Left colon (tissue), 2 donors: ENCODE measurements at places on chromosomes 11 and 22. TPM values are rescaled to one million over a fixed set of nuclear protein-coding genes. Genes with fewer than 3 reads are reported as not detected.

GRCh38 chr11:22671751-22672150 lies 5.3 kb downstream of the GAS2 start:
- DNase-seq, result no peak

DNA sequence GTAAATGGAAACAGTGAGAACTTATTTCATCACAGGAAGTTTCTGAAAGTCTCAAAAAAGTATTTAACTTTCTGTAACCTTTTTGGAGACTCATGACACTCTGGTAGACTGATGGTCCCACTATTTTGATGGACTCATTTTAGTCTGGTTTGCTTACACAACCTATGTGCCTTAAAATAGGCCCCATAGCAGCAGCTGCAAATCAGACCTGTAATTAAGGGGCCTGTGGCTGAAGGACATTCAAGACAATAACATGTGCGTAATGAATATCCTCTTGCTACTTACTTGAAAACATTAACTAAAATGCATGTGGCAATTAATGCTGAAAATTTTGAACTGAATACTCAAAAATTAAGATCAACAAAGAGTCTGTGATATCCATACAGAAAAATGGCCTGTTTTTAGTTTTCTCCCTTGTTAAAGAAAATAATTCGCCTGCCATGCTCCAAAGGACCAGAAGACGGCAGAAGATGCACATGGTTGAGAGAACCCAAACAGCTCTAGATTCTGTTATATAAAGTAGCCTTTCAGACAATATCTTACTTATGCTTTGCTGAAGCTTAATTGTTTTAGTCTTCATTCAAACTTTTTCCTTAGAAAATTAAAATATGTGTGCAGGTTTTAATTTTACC lies 568.5 kb downstream of the KCNA4 start:
- no peak for DNase-seq

- no peak for DNase-seq
Measured at GRCh38 chr11:12499071-12499470, 121.7 kb downstream of the PARVA start.

DNA sequence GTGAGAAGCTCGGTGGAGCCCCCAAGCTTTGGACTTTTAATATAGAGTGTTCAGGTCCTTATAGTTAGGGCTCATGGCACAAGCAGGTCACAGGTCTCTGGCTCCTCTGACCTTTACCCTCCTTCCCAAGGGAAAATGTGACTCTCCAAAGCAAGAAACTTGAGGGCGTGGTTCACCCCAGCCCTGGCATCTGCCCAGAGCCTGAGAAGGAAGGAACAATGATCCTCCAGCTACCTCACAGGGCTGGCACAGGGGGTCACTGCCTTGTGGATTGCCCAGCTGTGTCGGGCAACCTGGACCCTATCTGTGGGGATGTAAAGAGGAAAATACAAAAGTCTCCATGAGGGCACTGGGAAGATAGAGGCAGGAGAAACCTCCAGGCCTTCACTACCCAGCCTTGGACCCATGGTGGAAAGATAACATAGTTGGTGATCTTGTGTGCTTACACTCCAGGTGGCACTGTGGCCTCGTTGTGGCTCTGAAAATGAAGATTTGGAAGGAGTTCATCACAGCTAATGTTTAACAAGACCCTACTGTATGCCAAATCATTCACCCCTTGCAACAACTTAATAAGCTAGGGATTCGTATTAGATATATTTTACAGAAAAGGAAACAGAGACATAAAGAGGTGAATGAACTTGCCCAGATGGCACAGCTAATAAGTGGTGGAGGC lies 3.8 kb upstream of the ZNF195 start:
- DNase-seq, result peak; percentile 14

DNA sequence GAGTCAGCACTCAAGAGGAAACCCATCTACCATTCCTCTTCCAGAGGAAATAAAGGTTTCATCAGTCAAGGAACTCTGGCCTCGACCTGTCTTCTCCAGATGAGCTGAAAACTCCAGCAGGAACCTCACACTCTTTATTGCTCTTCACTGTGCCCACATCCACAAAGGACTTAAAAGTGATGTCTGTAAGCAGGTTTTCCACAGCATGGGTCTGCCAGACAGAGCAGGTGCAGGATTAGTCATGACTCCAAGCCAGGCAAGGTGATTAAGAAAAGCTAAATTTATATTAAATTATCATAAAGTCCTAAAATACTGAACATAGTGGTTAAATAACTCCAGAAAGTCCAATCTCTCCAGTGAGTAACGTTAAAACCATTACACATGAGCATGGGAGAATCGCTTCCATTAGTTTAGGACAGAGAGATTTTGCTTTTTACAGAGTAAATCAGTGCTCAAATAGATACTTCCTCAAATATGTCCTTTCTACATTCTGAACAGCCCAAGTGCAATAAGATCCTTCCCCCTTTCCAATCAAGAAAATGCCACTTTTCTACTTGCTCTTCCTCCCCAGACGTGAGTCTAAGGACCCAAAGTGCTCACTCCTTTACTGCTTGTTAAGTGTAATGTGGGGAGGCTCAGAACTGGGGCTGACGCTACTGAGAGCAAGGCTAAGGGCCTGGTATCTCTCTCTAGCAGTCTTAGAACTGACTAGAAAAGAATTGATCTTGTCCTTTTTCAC lies 10.7 kb upstream of the CKAP5 start:
- DNase-seq, result no peak

The ACR gene
- 1.5 TPM for total RNA-seq

- DNase-seq, result no peak
Measured at GRCh38 chr11:70912226-70912840, 340.0 kb downstream of the SHANK2 start.

The AGBL2 gene
- total RNA-seq, result 2.9 TPM

DNA sequence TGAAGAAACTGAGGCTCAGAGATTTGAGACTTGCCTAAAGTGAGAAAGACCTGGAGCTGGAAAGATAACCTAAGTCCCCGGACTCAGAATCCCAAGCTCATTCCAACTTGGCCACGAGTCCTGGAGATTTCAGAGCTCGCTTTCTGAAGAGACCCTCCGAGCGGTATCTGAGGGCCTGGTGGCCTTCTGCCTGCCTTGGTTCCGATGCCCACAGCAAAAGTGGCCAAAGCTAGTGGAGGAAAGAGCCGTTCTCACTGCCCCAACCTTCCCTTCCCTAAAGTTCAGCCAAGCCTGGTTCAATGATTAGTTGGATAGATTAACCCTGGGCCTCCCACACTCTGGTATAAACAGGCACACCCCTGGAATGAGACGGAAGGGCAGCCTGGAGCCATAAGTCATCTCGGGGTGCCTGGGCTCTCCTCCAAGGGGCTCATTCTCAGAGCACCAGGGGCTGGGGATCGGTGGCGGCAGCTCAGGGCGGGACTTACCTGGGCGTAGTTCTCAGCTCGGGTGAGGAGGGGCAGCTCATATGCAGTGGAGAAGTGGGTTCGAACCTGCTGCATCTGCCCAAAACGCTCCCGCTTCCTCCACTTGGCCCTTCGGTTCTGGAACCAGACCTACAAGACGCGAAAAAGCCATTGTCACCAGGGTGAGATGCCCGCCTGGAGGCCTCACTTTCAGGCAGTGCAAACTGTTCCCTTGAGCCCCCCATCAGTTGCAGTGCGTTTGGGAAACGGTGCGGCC lies 42.8 kb downstream of the ALX4 start:
- DNase-seq, result no peak

The NXPE1 gene
- 202 TPM for total RNA-seq

- DNase-seq, result no peak
Measured at GRCh38 chr11:86802601-86803051, 2.3 kb downstream of the PRSS23 start.

The DCDC1 gene
- total RNA-seq, result not detected

- no peak for DNase-seq
Measured at GRCh38 chr22:36419912-36420882, 32.4 kb upstream of the MYH9 start.

DNA sequence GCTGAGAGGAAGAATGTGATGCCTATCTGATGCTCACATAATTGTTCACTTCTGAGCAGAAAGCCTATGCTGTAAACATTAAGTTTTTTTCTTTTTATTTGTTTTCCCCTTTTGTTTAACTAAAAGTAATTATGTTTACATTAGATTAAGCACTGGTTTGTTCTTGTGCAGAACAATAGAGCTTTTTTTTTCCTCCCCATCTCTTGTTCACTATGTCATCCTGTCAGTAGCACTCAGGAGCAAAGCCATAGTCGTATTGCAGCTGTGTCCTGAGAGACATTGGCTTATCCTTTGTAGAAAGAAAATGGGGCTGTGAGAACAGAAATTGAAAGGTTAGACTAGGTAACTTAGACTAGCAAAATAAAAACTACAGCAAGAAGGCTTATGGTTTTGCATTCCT lies 301.8 kb upstream of the RAG2 start:
- no peak for DNase-seq

DNA sequence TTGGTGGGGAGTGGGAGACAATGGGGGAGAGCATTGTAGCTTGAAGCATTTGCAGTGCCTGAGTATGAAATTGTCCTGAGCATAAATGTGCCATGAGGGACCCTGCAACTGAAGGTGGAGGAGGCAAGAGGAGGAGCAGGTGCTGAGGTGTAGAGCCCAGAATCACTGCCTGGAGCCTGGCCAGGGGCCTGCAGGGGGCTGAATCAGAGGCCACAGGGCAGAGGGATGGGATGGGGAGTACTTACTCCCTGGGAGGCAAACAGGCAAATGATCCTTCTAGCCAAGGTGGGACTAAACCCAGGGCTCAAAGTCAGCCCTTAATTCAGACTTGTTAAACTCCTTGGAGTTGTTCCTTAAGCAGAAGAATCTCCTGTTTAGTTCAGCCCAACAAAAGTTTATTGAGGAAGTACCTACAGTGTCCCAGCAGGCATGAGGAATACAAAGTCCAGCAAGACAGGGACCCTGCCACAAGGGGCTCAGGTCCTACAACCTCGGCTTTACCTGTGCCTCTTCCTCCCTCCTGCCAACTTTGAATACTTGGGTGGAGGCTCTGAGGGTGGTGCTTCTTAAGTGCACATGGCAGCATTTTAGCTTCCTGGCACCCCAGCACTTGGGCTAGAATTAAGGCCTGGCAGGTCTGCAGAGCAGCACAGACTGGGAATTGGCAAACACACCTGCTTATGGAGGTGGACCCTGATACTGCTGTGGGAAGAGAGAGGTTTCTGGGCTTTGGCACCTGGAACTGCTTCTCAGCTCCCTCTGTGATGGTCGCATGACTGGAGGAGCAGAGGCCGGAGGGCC lies 20.0 kb downstream of the MICAL2 start:
- peak; percentile 65 for DNase-seq

The AP1B1 gene
- 96.3 TPM for total RNA-seq

The P2RX3 gene
- total RNA-seq, result not detected

The INPP5J gene
- total RNA-seq, result 26.3 TPM

The RAPSN gene
- total RNA-seq, result 0.70 TPM

DNA sequence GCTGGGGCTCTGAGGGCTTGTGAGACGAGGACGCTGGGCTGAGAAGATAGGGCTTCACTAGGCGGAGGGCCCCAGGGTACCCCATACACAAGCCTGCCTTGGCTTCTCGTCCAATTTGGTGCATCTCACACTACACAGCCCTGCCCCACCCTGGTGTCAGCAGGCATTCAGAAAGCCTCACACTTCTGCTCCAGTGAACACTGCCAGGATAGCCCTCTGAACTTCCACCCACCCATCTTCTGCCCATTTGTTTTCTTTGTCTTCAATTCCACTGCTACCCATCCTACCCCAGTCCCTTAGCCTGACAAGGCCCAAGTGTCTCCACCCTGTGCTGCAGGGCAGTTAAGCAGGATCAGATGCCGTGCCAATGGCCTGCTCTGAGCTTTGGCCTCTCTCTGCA lies 1.9 kb upstream of the BUD13 start:
- DNase-seq, result no peak
